Adrenal gland (tissue), 19 donors: ENCODE measurements at places on chromosomes 7 and 10. TPM values are rescaled to one million over a fixed set of nuclear protein-coding genes. Genes with fewer than 3 reads are reported as not detected.

GRCh38 chr7:35723011-35723410 lies 28.1 kb upstream of the HERPUD2 start:
- H3K4me3 ChIP-seq = no peak overlapping the region
- no peaks in the 10 kb centered on the region for H3K4me1 ChIP-seq
- no peaks in the 10 kb centered on the region for H3K27me3 ChIP-seq
- H3K27ac ChIP-seq = no peak overlapping the region
- no peaks in the 10 kb centered on the region for H3K36me3 ChIP-seq

- no peaks in the 10 kb centered on the region for H3K27me3 ChIP-seq
- no peaks in the 10 kb centered on the region for H3K36me3 ChIP-seq
- H3K4me1 ChIP-seq = peaks cover 15% of the 10 kb centered on the region
- no peak overlapping the region for H3K4me3 ChIP-seq
- DNase-seq = peak; percentile 14
Observed at GRCh38 chr10:44985175-44985681, 6.6 kb upstream of the DEPP1 start.

- no peaks in the 10 kb centered on the region for H3K4me1 ChIP-seq
- H3K36me3 ChIP-seq = no peaks in the 10 kb centered on the region
- DNase-seq = no peak
- H3K4me3 ChIP-seq = no peak within 1 kb of the TSS
Observed at GRCh38 chr10:121988361-121989324, at the start of gene TACC2. TSS of gene TACC2 (plus strand) at chr10:121989163. CDS start at chr10:122021982, 32,819 bp downstream.

SPDYE2B gene
- total RNA-seq = not detected

GRCh38 chr7:13017881-13018280 lies 330.4 kb downstream of the ARL4A start:
- H3K27me3 ChIP-seq = no peaks in the 10 kb centered on the region
- no peak overlapping the region for H3K27ac ChIP-seq
- DNase-seq = no peak
- H3K4me3 ChIP-seq = no peak overlapping the region
- H3K36me3 ChIP-seq = no peaks in the 10 kb centered on the region

GRCh38 chr7:125670926-125671572 lies 741.4 kb upstream of the POT1 start:
- H3K4me3 ChIP-seq = no peak overlapping the region
- DNase-seq = no peak
- H3K27ac ChIP-seq = no peak overlapping the region
- H3K4me1 ChIP-seq = no peaks in the 10 kb centered on the region
- H3K36me3 ChIP-seq = no peaks in the 10 kb centered on the region

GRCh38 chr7:23216021-23216420 lies 30.6 kb upstream of the GPNMB start:
- peak; percentile 57 for DNase-seq
- no peaks in the 10 kb centered on the region for H3K4me1 ChIP-seq
- no peak overlapping the region for H3K4me3 ChIP-seq
- no peaks in the 10 kb centered on the region for H3K36me3 ChIP-seq

DNA sequence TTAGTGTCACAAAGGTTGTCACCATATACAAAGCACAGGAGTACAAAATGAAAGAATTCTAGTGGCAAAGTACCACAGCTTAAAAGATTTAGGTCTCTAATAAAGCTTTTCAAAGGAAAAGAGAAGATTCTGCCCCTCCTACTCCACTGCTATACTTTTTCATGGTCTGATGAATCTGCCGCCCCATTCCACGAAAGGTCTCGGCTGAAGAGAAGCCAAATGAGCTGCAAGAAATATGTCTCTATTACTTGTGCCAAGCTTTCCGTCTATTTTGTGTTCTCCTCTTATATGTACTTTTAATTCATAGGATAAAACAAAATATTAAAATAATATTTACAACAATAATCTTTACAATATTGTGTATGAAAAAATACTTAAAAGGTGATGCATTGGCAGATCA lies 222.6 kb downstream of the ANK3 start:
- DNase-seq = no peak
- H3K36me3 ChIP-seq = no peaks in the 10 kb centered on the region
- H3K27me3 ChIP-seq = no peaks in the 10 kb centered on the region

DNA sequence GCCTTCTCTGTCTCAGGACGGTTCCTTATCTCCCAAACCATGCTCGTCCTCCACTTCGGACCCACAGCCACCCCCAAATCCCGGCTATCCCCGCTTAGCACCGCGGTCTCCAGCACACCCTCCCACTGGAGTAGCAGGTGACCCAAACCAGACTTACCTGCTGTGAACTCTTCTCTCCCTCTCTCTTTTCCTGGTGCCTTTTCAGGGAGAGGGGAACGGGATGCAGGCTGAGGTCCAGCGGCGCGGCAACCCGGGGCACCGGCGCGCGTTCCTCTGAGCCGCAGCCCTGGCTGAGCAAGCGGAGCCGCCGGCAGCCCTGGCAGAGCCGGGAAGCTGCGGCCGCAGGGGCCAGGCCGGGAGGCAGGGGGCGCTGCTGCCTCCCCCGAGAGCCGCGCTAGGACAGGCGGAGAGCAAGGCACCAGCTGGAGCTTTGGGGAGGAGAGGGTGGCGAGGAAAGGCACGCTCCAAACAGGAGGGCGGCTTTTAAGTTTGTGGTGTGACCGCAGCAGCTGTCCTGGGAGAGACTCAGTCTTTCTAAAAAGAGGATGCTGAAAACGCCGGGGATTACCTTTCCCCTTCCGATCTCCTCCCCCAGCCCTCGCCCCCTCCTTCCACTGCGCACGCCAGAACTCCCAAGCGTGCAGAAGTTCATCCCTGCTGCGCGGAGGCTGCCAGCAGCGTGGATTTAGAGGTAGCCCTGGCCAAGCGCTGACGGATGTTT lies at the start of gene SEMA3D:
TSS of gene SEMA3D (minus strand) at position 536 of the 721 bp plus-strand sequence. CDS start 65,165 bp downstream, outside the sequence.
- no peak within 1 kb of the TSS for H3K4me3 ChIP-seq
- no peaks in the 10 kb centered on the region for H3K36me3 ChIP-seq
- H3K27me3 ChIP-seq = peaks cover 11% of the 10 kb centered on the region

DNA sequence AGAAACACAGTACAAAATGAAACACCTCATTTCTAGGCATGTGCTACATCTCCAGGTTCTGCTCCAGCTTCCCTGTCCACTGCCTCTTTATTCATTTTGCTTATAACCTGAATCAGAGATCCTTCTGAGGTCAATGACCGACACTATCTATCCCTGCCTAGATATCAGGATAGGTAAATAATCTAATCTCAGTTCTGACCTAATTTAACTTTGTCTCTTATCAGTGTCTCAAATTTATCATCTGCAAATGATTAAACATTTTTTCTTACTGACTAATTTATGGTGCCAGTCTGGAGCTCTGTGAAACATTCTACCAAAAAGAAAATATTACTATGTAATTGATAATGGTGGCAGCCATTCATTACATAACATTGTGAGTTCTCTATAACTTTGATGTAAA lies 61.1 kb downstream of the SGCE start:
- H3K27me3 ChIP-seq = no peaks in the 10 kb centered on the region
- no peak overlapping the region for H3K27ac ChIP-seq
- H3K4me1 ChIP-seq = peaks cover 18% of the 10 kb centered on the region
- no peak for DNase-seq

DNA sequence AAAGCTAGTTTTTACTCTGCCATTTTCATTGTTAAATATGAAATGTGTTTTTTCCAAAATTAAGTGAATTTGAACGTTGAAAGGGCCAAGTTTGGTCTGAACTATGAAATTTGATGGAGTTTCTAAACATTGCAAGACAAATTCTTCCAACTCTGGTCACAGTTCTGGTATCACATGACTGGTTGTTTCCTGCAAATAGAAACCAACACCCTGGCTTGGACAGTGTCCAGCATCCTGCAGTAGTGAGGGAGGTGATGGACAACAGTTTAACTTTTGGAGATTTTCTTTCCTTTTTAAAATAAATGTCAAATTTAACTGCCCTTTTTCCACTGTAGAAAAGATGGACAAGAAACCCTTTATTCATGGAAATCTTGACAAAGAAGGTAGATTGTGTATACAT lies 54.8 kb upstream of the AGBL3 start:
- H3K27me3 ChIP-seq = no peaks in the 10 kb centered on the region
- no peak overlapping the region for H3K27ac ChIP-seq
- no peak for DNase-seq
- no peak overlapping the region for H3K4me3 ChIP-seq
- no peaks in the 10 kb centered on the region for H3K4me1 ChIP-seq

EPHB4 gene
- total RNA-seq = 91.3 TPM

DNA sequence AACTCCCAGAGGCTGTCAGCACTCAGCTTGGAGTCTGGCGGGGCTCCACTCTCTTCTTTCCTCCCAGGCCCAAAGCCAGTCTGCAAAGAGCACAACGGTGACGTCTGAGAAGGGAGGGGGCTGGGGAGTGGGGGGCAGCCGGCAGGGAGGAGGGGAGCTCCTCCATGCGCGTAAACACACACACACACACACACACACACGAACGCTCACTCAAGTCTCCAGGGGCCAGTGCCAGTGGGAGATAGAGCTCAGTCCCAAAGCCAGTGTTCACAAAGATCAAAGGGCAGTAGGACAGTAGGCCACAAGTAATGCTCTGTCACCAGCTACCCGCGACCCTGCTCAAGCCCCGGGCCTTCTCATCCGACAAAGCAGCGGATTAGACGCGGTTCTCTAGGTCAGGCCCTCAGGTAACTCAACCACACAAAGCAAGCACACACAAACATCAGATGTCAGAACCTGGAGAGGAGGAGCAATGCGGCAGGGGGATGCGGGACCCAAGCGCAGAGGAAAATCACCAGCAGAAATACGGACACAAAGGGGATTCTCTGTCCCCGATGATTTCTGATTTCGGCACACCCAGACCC lies 19.9 kb downstream of the TCAF1 start:
- no peak overlapping the region for H3K4me3 ChIP-seq
- H3K36me3 ChIP-seq = no peaks in the 10 kb centered on the region
- H3K27me3 ChIP-seq = no peaks in the 10 kb centered on the region

GRCh38 chr7:147861058-147861716 lies 729.4 kb upstream of the C7orf33 start:
- H3K27ac ChIP-seq = no peak overlapping the region
- no peak for DNase-seq
- no peaks in the 10 kb centered on the region for H3K27me3 ChIP-seq
- H3K4me3 ChIP-seq = no peak overlapping the region
- H3K4me1 ChIP-seq = no peaks in the 10 kb centered on the region
